ENCODE measurements at places on chromosomes 1 and 21.
A peak's percentile ranks its signal among the peaks of the same experiment; 100 is the strongest.

- DNase-seq = no peak
Measured at GRCh38 chr1:219038398-219038797, 135.3 kb upstream of the LYPLAL1 start.

DNA sequence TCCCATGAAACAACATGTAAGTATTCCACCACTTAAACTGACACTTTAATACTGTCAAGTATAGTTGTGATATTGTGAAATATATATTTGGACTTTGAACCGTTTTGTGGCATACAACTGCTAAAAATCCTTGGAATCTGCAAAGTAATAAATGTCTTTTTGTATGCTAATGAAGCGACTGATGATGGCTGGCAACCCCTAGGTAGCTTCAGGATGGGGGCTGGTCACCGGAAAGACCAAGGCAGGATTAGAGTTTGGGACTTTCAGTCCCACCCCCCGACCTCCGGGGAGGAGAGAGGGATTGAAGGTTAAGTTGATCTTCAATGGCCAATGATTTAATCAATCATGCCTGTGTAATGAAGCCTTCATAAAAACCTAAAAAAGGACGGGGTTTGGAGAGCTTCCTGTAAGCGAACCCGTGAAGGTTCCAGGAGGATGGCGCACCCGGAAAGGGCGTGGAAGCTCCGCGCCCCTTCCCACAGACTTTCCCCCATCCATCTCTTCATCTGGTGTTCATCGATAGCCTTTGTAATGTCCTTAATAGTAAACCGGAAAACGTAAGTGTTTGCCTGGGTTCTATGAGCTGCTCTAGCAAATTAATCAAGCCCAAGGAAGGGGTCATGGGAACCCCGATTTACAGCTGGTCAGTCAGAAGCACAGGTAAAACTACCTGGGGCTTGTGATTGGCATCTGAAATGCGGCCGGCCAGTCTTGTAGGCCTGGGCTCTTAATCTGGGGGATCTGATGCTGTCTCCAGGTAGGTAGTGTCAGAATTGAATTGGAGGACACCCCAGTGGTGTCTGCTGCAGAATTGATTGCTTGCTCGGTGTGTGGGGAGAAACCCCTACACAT is 1.8 kb upstream of the ZNF281 start:
- DNase-seq = peak; percentile 67

DNA sequence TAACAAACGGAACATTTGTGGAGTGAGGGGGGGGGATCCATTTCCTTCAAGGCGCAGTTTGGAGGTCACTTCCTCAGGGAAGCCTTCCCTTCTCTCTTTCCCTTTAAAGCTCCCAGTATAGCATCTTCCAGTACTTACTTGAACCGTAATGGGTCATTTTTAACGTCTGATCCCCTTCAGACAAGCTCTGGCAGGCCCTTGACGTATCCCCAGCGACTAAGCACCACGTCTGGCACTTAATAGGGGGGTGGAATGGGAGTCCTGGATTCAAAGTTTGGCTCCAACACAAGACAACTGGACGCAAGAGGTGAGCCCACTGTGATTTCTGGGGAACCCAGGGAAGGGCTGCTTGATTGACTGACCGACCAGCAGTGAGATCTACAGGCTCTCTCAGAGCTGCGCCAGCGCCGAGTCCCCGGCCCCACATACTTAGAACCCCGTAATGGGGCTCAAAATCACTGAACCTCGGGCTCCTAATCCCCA is 441 bp downstream of the YARS1 start:
- peak; percentile 63 for DNase-seq

DNA sequence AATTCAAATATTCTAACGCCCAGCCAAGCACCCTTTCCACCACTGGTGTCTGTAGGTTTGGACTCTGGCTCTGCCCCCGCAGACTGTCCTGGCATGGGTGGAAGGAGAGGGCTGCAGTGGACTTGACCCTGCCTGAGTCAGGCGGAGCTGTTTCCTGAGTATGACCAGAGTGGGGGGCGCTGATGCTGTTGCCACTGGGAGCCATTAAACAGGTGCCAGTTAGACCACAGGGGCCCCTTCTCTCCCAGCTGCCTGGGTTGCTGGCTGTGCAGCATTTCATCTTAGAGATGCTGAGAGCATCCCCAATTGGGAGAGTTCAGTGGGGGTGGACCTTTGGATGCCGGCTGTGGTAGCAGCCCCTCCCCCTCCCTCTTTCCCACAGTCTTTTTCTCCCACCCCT is 539.5 kb downstream of the MATN1 start:
- no peak for DNase-seq

DNA sequence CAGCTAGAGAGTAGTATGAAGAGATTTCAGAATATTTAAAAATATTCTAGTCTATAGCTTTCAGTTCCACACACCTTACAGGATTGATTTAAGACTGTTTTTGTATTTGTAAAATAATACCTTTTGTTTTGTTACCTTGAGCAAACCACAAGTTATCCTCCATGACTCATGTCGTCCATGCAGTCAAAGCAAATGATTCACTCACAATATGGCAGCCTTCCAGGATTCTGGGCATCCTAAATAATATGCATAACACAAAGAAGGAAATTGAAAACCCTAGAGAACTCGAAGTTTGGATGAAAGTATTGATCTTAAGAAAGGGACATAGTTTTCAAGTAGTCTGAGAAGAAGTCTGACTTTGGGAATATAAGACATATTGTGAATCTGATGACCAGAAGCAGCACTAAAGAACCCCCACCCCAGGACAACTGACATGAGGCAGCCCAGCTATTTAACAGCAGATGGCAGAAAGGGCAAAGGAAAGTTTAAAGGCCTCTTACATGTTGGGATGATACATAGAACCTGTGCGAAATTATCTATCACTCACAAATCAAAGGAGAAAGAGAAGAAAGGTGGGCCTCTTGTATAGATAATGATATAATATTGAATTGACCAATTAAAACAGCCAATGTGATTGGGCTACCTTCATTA is 857.9 kb downstream of the BRINP3 start:
- DNase-seq = no peak

DNA sequence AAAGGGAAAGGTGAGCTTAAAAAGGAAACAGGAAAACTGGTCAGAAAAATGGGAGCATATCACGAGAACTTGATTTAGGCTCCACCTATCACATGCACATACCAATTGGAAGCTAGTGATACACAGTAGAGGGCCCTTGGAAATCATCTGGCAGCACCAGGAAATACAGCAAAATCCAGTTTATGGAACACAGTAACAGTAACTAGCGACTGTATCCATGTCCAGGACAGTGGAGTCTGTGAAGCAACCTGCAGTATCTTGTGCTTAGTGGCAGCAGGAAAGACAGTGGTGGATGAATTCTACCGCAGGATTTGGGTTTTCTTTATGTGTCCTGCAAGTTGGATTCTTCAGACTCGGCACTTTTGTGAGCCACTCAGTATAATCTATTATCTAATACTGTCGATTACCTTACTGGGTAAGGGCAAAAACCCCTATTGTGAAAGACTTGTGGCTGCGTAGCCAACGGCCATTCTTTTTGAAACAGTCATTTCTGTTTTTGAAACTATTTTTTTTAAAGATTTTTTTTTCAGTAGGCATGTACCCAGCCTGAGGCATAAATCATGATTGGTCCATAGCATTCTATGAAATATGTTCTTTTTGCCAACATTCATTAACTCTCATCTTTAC is 1.6 kb upstream of the KDM4A start:
- DNase-seq = no peak

DNA sequence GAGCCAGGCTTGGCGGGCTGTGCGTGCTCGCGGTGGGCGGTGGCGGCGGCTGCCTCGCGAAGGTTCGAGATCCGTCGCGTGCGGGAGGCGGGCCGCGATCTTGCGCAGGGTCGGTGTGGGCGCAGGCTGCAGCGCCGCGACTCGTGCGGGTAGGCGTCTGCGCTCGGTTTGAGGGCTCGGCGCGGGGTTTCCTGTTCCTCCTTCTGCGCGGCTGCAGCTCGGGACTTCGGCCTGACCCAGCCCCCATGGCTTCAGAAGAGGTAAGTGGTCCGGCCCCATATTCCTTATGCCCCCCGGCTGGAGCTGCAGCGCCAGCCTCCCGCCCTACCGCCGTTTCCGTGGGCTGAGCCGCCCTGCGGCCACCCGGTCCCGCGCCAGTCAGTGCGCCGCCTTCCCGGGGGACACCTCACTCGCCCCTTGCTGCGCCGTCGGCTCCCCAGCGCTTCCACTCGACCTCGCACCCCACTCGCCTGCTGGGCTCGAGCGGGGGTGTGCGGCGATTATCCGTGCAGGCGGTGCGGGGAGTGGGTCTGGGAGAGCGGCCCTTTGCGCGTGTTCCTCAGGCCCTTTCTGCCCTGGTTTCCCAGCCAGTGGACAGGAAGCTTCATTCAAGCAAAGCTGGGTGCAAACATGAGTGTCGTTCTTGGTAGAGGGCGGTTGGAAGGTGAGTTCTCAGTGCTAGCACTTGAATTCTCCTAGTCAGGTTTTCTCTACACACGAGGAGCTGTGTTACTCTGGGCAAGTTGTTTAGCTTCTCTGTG is at the start of gene CACYBP:
Gene CACYBP, plus strand, starts transcription at position 12 of the 761 bp plus-strand sequence. Its CDS starts 234 bp downstream, at position 246.
- DNase-seq = no peak

- DNase-seq = no peak
Measured at GRCh38 chr1:57858740-57859139, 434.9 kb upstream of the DAB1 start.

DNA sequence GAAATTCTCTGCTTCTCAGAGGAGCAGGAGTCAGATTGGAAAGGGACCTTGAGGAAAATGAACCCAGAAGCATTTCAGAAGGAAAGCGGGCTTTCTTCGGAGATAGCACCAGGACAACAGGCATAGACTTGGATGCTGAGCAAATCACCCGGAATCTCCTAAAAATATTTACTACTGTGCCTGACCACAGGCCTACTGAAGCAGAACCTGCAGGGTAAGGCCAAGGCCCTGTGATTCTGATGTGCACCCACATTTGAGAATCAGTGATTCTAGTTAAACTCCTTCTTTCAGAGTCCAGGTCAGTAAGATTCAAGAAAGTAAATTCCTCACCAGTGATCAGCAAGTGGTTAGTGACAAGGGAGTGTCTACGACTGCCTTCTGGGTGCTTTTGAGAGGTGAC is 307.3 kb upstream of the DUSP10 start:
- no peak for DNase-seq

DNA sequence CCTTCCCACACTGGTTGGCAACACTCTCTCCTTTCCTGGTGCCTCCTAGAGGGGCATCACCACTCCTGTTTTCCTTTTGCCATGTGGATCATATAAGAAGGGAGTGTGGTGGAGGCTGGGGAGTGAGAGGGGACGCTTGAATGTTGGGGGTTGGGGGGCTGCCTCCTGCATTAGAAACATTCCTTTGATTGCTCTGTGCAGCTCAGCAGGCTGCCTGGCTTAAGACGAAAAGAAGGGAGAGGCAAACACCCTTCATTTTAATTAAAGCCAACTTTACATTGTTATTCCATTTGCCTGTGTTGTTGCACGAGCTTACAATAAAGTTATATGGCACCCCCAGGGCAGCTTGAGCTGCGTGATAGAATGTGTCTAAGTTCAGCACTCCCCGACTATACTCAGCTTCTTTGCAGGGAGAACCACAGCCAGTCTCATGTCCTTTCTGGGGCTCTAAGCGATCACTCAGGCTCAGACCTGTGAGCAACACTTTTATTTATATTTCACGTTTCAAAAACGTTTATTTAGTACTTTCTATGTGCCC is 57.4 kb downstream of the FOXD2 start:
- no peak for DNase-seq

DNA sequence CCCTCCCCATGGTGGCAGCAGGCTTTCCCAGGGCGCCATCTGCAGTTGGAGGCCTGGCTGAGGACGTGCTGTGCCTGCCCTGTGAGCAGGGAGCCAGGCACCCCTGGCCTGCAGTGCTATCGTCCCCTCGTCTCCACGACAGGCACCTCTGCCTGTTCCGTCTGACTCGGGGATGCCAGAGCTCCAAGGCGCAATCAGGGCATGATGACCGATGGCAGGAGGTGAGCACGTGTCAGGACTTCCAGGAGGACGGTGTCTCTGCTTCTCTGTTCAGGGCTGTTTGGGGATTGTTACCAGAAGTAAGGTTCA is 125.2 kb downstream of the PCBP3 start:
- DNase-seq = no peak

- DNase-seq = no peak
Measured at GRCh38 chr1:150696162-150696561, 792 bp downstream of the GOLPH3L start.

DNA sequence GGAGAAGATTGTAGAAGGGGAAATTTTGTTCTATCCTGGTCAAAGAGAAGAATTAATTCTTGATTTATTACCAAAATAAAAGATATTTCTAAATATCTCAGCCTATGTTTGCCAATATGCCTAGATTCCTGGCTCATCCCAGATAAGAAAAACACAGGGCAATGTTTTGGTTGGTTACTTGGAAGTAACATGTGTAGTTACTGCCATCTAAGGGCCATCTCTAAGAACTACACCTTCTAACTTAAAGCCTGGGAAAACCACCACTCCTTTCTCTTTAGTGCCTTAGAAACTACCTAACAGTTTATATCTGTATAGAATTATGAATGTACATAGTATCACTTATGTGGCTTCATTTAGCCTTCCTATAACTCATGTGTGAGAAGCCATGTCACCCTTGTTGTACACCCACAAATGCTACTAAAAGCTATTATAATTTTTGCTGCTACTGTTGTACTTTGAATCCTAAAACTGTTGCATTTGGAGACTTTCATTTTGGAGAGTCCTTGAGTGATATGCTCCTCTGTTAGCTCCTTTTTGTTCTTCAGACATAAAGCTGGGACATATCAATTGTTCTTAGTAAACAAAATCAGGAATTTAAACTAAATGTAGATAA is 4.5 kb downstream of the AIM2 start:
- no peak for DNase-seq

- DNase-seq = no peak
Measured at GRCh38 chr1:224488806-224489499, 54.4 kb upstream of the WDR26 start.

DNA sequence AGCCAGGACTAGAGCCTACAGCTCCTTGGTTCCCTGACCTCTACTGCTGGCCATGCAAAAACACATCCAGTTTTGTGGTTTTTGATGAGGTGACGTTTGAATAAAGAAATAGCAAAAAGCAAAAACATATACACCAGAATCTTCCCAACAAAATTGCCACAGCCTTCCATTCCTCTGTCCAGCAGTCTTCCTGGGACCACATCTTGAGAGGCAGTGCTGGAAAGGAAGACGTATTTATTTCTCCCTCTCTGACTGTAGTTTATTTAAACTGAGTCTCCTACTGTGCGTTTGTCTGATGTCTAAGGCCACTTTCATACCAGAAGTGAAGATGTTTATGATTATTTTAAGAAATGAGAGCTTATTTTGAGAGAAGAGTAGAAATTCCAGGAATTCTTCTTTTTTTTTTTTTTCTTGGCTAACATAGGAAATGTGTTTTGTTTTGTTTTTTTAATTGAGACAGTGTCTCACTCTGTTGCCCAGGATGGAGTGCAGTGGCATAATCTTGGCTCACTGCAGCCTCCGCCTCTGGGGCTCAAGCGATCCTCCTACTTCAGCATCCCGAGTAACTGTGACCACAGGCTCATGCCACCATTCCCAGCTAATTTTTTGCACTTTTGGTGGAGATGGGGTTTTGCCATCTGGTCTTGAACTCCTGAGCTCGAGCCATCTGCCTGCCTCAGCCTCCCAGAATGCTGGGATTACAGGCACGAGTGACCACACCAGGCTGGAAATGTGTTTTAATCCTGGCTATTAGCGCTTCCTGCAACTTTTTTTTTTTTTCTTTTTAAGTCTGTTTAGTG is 118.5 kb downstream of the ITSN1 start:
- DNase-seq = peak; percentile 63

Measured in islet precursor cell (in vitro differentiated cells).